ENCODE measurements at places on chromosomes 12 and 14. TPM values are rescaled to one million over a fixed set of nuclear protein-coding genes. Genes with fewer than 3 reads are reported as not detected.

DNA sequence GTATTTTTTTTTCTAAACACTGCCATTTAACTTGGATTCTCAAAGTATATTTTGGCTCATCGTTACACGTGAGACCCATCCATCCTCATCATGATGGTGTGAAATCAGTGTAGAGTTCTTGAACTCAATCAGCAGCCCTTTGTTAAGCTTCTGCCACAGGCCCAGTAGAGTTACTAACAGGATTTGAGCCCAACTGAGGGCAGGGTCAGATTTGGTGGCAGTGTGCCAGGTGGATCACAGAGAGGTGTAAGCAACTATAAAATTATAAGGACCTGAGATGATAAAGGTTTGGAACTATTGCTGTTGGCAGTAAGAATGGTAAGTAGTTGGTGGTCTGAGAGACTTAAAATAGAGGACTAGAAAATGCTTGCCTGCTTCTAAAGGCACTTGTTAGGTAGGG is 72.8 kb downstream of the RASSF8 start:
- DNase-seq: no peak

The SERPINA9 gene
- total RNA-seq: 2.0 TPM

The FOXM1 gene
- total RNA-seq: 8.1 TPM

DNA sequence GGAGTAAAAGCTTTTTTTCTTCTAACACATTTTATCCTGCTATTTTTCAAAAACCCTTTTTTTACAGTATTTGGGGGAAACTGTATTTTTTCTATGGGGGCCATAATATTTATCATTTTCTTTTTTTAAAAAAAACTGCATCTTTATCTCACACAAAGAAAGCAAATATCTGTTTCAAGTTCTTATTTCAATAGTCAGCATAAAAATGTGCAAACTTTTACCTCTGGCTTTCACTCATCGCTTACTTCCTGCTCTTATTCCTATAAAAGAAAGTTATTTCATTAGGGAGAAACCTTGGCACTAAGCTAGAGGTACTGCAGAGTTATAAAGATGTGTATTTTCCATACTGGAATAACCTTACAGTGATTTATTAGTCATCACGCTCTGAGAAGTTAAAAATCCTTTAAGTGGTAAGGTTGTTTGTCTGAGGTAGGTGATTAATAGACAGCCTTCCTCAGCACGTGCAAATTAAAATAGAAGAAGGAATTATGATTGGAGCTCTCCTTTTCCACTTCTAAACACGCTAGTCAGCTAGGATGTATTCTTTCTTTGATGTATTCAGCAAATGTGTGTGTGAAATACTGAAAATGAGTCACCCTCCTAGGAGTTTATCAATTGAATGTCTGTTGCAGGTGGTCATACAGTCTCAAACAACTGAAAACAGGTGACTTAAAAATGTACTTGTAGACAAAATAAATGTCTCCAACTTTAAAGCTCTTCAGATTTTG is 461.0 kb downstream of the GXYLT1 start:
- no peak for DNase-seq

- DNase-seq: no peak
These were observed 414.0 kb upstream of the FLRT2 start for GRCh38 chr14:85115921-85116320.

GRCh38 chr12:62917926-62918325 is 17.0 kb downstream of the PPM1H start:
- no peak for DNase-seq

DNA sequence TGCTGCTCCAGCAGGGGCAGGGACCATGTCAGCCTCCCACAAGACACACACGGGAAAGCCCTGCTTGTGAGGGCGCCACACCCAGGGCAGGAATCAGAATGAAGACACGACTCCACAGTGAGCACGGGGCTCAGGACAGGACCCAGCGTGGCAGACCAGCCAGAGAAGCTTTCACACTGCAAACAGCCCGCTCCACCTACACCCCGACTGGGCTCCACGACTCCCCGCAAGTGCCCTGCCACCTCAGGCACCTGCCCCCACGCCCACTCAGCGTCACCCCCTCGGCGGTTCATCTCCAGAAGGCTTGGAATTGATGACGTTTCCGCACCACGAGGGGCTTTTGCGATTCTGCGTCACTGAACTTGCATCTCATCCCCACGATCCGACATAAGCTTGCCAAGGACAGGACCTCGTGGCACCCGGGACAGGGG is 91.1 kb downstream of the FBXL14 start:
- DNase-seq: peak; percentile 89

DNA sequence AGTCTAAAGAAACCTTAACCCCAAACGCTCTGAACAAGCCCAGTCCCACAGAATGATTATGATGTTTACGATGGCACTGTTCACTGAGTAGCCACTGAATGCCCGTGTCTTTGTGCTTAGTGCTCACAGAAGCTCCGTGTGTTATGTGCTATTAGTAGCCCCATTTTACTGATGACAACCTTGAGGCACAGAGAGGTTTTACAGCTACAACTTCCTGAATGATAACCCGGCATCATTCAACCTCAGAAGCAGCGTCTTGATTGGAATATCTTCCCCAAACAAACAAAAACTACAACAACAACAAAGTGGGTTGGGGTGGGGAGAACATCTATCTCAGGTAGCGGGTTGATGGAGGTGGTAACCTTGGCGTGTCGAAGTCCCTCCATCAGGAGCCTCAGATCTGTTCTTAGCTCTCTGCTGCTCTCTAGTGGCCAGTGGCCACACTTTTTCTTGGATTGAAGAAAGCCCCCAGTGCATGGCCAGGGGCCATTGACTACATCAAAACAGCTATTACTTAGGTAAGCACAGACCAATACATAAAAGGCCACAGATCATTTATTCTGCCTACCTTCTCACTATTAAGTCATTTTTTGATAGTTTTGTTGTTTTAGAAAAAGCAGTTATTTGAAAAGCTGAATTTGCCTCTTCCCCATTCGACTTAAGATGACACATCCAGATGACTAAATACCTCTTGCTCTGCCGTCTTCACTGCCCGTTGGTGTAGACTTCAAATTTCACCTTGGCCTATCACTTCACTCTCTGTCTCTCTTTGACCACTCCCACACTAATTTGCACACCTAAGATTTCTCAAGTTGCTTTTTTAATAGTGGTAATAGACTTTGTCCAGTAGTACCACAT is 376.9 kb downstream of the GALC start:
- DNase-seq: no peak

The CCDC177 gene
- total RNA-seq: not detected

DNA sequence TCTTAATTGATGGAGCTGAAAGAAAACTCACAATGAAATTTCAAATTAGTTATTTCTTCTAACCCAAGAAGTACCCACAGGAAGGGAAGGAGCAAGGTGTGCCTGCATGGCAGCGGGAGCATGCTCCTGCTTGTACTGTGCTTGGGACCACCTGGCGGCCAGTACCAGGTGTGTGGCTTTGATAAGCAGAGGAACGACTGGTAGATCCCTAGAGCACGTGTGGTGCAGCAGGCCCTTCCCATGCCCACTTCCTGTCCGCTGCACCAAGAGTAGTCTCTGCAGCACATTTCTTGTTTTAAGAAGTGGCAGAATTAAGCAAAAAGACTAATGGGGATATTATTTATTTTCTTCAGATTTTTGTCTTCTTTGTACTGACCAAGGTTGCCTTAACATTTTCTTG is 122.3 kb upstream of the ATF1 start:
- DNase-seq: no peak

DNA sequence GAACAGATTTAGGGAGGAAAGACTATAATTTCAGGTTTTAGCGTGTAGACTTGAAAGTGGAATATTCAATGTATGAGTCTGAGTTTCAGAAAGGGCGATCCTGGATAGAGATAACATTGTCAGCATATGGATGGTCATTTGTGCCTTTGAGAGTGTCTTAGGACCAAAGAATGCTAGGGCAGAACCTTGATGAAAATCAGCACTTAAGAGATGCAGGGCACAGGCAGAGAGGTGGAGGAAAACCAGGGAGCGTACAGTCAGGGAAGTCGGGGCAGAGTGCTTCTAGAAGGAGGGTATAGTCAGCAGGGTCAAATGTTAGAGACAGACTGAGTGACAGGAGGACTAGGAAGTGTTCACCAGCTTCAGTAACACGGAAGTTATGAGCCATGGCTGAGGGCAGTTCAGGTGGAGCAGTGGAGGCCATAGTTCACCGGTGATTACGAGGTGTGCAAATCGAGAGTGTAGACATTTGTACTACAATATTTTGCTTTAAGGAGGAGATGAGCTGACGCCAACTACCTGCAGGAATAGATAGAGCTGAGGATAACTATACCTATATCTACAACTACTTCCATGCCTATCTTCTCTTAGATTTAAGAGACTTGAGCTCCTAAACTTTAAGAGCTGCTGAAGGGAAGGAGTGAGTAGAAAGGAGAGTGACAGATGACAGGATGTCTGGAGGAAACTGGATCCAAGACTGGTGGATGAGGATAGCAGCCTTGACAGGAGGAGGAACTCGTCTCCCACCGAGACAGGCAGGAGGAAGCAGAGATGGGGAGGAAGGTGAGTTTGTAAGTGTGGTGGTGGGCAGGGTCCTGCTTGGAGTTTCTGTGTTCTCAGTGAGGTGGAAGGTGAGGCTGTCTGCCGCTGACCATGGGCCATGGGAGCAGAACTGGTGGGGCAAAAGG is 6.5 kb downstream of the CBLN3 start:
- DNase-seq: no peak

GRCh38 chr14:77061630-77062257 is 33.2 kb upstream of the IRF2BPL start:
- peak; percentile 72 for DNase-seq

GRCh38 chr12:30930641-30931040 is 4.1 kb downstream of the TSPAN11 start:
- DNase-seq: no peak

Data from vagina (tissue), 2 donors.